Cortex of kidney (tissue), 1 donor: ENCODE measurements at places on chromosomes 2 and 18.

- DNase-seq: no peak
Observed at GRCh38 chr2:173278794-173279526, 75.7 kb upstream of the CDCA7 start.

DNA sequence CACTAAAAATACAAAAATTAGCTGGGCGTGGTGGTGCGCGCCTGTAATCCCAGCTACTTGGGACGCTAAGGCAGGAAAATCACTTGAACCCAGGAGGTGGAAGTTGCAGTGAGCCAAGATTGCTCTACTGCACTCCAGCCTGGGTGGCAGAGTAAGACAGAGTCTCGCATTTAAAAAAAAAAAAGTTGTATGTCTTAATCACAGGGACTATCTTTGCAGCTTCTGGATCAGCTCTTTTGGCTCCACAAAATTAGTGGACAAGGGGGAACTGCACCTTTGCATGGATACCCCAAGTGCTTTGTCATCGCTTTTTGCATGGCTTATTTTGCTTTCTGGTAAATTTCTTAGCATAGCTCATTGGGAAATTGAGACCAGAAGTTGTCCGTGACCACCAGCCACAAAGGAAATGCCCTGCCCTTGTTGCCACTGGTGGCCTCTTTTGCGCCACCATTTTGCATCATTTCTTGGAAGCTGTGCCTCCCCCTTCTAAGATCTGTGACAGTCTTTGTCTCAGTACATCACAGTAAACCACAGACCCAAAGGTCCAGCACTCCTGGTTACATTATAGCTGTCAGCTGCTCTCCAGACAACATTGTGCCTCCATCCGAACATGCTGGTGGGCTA is 43.9 kb upstream of the PCBP1 start:
- no peak for DNase-seq

- DNase-seq: no peak
Observed at GRCh38 chr2:16254356-16254965, 314.1 kb downstream of the MYCN start.

DNA sequence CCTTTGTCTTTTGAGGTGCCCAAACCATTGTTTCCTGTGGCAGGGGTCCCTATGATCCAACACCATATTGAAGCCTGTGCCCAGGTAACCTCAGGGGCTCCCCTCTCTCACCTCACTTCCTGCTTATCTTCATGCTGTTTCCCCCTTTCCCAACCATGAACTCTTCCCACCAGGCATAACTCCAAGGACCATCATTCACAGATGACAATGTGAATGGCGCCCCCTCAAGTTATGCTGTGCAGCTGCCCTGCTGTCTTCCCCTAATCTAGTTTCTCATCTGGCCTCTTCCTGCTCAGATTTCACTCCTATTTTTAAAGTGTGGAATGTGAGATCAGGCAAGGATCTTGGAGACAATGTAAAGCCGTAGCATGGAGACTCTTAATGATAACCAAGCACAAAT is 1.4 kb downstream of the GMPPA start:
- DNase-seq: no peak

- no peak for DNase-seq
Observed at GRCh38 chr2:12828980-12829379, 112.2 kb downstream of the TRIB2 start.

- DNase-seq: no peak
Observed at GRCh38 chr2:144402251-144402650, 117.7 kb downstream of the ZEB2 start.

DNA sequence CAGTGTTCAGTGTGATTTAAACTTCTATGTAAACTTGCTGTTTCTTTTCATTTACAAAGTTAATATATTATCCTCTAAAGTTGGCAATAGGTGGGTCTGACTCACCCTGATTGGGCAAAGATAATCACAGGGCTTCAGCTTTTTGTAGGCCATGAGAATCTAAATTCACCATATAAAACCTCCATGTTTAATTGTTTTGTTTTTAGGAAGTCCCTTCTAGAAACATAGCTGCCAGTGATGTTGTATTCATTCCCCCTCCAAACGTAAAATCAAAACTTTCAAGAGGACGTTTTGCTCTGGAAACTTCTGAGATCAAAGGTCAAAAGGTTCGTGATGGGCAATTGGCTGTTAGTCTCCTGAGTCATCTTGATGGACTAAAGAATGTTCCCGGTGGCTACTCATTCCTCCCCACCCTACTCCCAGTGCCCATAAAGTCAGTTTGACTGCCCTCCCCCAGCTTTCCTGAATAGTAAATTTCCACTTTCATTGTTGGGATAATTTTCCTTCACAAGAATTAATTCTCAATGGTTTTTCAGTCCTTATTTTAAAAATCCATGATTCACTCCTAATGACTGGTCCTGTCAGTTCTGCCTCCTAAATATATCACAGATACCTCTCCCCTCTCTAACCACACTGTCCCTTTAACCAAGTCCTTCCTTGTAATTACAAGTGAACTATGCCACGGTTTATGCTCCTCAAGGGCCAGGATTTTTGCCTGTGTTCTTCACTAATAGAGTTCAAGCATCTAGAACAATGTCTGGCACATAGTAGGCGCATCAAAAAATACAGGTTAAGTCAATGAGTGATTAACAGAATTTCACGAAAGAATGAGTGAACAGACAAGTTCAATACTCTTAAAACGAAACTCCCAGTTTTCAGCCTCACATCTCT is 164.4 kb upstream of the VRK2 start:
- DNase-seq: no peak

DNA sequence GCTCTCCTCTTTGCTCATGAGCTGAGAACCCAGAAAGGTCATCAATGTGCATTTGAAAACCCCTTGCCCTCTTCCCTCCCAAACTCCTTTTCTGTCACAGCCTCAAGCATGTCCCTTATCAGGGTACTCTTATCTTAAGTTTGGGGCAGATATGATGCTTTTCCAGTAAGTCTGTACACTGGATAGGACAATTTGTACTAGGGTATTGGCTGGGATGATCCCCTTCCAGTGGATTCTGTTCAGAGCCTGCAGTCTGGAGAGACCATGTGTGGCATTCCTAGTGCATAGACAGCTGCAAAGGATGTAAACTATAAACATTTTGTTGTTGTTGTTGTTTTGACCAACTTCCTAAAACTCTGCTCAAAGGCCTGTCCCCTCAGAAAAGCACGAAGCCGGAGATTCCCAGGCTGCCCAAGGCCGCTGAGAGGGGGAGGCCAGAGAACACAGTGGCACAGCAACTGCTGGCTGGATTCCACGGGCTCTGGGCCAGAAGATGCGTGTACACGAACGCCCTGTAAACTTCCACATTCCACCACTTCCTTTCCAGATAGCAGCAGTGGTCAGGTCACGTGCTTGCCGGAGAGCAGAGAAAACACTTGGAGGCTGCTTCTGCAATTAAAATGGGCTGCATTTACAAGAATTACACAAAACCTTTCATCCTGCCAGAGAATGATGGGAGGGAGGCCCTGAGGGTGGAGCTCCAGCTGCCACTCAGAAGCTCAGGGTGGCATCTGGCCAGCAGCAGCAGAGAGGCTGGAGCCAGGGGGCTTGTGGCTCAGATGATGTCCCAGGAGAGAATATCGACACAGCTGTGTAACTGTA is 42.1 kb downstream of the BMP10 start:
- DNase-seq: no peak

DNA sequence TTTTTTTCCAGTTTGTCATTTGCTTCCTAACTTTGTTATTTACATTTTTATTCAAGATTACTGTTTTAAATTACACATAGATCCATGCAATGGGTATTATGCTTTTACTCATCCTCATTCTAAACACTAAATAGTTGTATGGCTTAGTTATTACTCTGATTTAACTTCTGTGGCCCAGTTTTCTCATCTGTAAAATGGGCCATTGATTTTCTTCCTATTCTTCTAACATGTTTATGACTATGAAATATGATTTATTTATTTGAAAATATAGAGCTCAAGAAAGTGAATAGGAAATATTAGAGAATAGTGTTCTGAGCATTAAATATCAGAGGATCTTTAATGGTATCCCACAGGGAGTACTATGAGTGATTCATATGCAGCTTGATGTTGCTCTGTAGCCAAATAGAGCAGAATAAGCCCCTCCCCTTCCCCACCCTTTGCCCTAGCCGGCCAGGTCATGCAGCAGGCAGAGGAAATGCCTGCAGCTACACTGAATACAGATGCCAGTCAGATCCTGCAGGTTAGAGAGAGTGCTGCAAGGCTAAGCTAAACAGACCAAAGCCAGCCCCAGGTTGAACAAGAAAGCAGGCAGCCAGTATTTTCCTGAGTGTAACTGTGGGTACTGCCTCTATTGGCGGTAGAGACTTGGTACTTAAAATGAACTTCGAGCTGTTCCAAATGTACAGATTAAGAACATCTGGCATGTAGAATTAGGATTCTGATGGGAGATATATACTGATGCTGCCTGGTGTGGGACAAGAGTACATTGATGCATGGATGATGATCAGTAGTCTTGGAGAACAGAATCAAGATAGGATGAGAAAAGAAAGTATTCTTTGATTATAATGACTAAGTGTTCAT is 11.7 kb upstream of the ACYP2 start:
- DNase-seq: no peak

DNA sequence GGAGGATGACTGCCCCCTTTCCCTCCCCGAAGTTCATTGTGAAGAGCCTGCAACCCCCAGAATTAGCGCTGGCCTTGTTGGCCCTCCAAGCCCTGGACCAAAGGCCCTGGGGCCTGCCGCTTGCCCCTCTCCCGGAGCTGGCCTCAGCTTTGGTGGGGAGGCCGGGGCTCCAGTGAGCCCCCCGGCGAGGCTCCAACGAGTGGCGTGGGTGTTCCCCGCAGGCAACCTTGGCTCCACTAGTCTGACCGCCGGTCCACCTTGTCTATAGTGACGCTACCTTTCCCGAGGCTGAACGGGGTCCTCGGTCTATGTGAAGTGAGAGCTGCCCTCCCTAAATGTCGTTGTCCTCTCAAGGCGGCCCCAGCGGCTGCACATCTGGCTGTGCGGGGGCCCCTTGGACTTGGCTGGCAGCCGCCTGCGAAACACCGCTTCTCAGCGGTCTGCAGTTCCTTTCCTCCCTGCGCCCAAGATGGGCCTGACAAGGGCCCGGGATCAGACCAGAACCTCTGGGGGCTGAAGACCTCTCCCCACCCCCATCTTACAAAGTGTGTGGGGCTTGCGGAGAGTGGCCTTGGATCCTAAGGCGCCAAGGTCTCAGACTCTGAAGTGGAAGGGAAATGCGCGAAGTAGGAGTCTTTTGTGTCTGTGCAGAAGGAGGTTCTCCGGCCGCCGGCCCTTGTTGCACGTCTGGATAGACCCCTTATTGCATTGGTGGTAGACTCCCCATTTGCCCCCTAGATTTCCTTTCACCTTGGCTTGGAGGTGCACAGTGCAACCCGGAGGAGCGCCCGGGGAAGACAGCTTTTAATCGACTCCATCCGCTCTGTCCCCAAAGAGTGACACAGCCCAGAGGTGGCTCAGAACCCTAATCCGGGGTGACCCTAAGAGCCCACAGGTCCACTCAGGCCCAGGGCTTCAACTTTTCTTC is 3.9 kb upstream of the HOXD10 start:
- no peak for DNase-seq

DNA sequence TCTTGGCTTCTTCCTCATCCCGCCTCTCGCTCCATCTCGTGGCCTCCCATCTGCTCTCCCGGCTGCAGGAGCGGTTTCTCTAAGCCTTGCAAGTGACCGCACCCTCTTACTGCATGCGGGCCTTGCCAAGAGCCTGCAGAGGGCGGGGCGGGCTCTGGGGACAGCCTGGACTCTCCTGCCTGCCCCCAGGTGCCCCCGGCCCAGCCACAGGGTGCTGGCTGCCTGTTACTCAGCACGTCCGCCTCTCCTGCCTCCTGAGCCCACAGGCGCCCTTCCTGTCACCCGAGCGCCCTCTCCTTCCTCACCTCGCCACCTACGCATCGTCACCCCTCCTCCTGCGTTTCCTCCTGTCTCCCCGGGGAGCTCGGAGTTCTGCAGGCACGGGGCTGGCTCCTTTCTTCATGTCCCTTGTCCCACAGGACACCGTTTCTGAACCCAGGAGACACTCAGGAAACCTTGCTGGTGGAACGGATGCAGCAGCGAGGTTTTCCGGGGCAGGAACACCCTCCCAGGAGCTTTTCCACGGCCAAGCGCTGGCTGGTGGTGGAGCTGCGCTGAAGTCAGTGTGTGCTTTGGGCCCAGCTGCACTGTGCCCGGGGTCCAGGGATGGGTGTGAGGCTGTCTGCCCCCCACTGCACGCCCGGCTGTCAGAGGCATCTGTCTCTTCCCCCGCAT is 28.5 kb downstream of the HPCAL1 start:
- DNase-seq: no peak

DNA sequence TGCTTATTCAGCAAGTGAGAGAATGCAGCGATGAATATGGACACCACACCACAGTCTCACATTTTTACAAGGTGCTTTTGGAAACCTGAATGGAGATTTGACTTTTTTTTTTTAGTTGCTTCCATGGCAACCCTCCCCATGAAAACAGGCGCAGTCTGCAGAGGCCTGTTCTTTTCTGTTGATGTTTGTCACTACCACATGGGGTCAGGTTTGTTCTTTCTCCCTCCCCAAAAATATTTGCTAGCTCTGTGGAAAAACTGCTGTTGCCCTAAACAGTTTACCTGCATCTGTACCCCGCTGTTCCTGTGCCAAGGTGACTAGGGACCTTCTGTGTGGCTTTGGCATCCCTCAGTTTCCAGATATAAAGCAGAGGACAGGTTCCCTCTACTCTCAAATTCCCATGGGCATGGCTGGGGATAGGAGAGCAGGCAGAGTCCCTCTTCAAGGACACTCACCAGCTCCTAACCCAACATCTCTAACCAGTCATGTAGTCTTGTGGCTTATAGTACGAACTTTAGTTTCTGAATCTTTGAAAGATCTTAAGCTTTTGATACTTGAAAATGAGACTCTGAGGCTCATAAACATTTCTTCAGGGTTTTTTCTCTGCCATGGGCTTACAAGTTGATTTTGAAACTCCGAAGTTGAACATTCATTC is 14.7 kb upstream of the MAPRE2 start:
- no peak for DNase-seq

DNA sequence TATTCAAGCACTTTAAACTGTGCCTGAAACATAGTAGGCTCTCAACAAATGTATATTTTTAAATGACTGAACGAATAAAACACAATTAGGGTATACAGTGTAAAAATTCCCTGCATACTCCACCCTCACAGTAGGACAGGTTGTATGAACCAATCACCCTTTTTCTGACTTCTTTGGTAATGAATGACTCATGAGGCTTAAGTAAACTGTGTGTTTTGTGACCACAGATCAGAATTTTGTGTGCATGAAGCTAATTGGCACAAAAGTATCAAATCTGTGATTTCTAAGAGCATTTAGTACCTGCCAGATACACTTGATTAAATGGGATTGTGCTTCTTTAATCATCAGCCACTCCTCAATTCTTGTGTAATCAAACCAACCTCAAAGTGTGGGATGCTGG is 109.9 kb upstream of the MAP4K3 start:
- no peak for DNase-seq

DNA sequence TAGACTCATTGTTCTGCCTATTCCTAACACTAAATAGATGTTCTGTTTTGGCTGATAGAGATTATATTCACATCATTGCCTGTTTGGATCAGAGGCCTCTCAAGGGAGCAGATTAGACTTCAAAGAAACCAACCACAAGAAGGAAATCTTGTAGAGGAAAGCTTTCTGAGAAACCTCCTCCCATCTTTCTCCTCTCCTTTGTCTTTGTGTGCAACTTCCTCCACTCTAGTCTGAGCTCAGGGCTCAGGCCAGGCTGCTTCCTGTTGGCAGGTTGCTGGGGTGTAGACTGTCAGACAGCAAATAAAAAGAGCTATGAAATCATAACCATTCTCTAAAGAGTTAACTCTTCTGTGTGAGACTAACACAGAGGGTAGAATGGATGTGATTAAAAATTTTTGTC is 113.0 kb downstream of the TGFA start:
- DNase-seq: no peak

- DNase-seq: no peak
Observed at GRCh38 chr2:10919771-10920621, 8.3 kb downstream of the KCNF1 start.

GRCh38 chr2:118225666-118226065 is 137.4 kb downstream of the INSIG2 start:
- no peak for DNase-seq
